Testis (tissue), 5 donors: ENCODE measurements at places on chromosomes 11 and 22. TPM values are rescaled to one million over a fixed set of nuclear protein-coding genes. Genes with fewer than 3 reads are reported as not detected.

- no peak for DNase-seq
- no peaks in the 10 kb centered on the region for H3K36me3 ChIP-seq
- H3K27me3 ChIP-seq: no peaks in the 10 kb centered on the region
- no peaks in the 10 kb centered on the region for H3K4me1 ChIP-seq
- no peak overlapping the region for H3K27ac ChIP-seq
Measured at GRCh38 chr22:47259990-47260389, 497.5 kb downstream of the TBC1D22A start.

GRCh38 chr11:520428-521176 is 13.6 kb upstream of the RNH1 start:
- no peak overlapping the region for H3K27ac ChIP-seq
- no peaks in the 10 kb centered on the region for H3K36me3 ChIP-seq
- no peak overlapping the region for H3K4me3 ChIP-seq
- H3K27me3 ChIP-seq: no peaks in the 10 kb centered on the region

- no peak for DNase-seq
- no peaks in the 10 kb centered on the region for H3K27me3 ChIP-seq
- H3K36me3 ChIP-seq: no peaks in the 10 kb centered on the region
- no peaks in the 10 kb centered on the region for H3K4me1 ChIP-seq
Measured at GRCh38 chr11:64457416-64458010, 98.6 kb downstream of the RPS6KA4 start.

- no peaks in the 10 kb centered on the region for H3K27me3 ChIP-seq
- H3K4me1 ChIP-seq: no peaks in the 10 kb centered on the region
- H3K36me3 ChIP-seq: no peaks in the 10 kb centered on the region
- H3K4me3 ChIP-seq: no peak overlapping the region
- H3K27ac ChIP-seq: no peak overlapping the region
- no peak for DNase-seq
Measured at GRCh38 chr11:106061249-106061784, 15.8 kb downstream of the KBTBD3 start.

GRCh38 chr11:86303257-86303656 is 1.2 kb downstream of the HIKESHI start:
- no peak for DNase-seq
- peaks cover 11% of the 10 kb centered on the region for H3K4me1 ChIP-seq
- no peak overlapping the region for H3K27ac ChIP-seq
- no peak overlapping the region for H3K4me3 ChIP-seq
- no peaks in the 10 kb centered on the region for H3K27me3 ChIP-seq

DNA sequence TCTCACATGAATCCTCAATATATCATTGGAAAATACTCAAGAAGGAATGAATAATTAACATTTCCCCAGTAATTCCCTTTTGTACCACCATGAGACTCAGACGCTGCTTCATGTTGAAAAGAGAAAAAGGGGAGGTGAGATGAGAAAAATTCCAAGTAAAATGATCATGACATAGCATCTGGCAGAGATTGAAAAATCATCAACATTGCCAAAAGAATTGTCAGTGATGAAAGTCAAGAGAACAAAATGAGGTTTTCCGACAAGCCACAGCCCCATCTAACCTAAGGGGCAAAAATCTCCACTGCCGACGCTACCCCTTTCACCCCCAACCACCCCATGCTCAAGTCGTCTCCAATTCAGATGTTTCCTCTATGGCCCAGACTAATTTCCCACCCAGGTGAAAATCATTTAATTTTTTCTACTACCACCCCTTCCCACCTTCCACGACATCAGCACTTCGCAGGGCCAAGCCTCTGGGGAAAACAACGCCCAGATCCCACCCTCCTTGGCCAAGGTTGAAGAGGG is 1.2 kb downstream of the RAB6A start:
- peak overlapping the region; percentile 98 for H3K27ac ChIP-seq
- H3K27me3 ChIP-seq: no peaks in the 10 kb centered on the region
- peak overlapping the region; percentile 82 for H3K4me3 ChIP-seq
- DNase-seq: no peak
- H3K4me1 ChIP-seq: peaks cover 16% of the 10 kb centered on the region

DNA sequence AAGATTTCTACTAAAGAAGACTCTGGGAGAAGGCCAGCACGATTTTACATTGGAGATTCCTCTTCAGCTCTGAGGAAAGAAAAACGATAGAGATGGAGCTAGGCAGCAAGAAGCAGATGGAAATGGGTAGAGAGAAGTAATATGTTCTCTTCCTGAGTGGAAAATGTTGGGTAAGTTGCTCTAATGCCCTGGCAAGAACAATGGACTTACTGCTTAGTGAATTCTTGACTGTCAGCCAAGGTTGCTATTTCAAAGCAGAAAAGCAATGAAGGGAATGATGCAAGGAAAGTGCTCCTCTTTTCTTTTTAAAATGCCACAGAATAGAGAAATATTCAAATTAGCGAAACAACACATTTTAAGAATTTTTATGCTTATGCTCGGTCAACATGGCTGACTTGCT is 38.4 kb upstream of the CWF19L2 start:
- no peak overlapping the region for H3K27ac ChIP-seq
- no peaks in the 10 kb centered on the region for H3K36me3 ChIP-seq
- DNase-seq: no peak
- H3K27me3 ChIP-seq: no peaks in the 10 kb centered on the region
- no peaks in the 10 kb centered on the region for H3K4me1 ChIP-seq
- no peak overlapping the region for H3K4me3 ChIP-seq

- H3K27ac ChIP-seq: no peak overlapping the region
- no peaks in the 10 kb centered on the region for H3K4me1 ChIP-seq
- H3K4me3 ChIP-seq: no peak overlapping the region
- H3K36me3 ChIP-seq: no peaks in the 10 kb centered on the region
- H3K27me3 ChIP-seq: no peaks in the 10 kb centered on the region
Measured at GRCh38 chr11:71235719-71236118, 16.7 kb downstream of the SHANK2 start.

- H3K4me1 ChIP-seq: no peaks in the 10 kb centered on the region
- no peak overlapping the region for H3K27ac ChIP-seq
- no peaks in the 10 kb centered on the region for H3K27me3 ChIP-seq
- H3K4me3 ChIP-seq: no peak overlapping the region
Measured at GRCh38 chr11:20308601-20309000, 54.9 kb upstream of the HTATIP2 start.

DNA sequence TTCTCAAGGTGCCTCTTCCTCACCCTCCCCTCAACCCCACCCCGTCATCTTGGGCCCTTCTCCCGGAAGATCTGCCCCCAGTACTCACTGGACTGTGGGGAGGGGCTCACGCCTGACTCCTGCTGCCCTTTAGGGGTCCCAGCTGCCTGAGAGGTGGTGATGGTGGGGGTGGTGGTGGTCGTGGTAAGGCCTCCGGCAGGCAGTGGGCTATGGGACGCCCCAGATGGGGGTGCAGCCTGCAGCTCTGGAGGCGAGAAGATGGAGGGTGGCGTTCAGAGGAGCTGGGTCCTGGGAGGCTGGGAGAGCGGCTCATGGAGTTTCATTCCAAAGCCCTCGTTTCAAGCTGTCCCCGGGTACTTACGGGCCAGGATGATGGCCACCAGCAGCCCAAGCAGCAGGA is 820 bp downstream of the MFRP start:
- H3K27me3 ChIP-seq: no peaks in the 10 kb centered on the region
- no peak for DNase-seq
- H3K36me3 ChIP-seq: no peaks in the 10 kb centered on the region
- H3K4me3 ChIP-seq: no peak overlapping the region
- H3K4me1 ChIP-seq: peaks cover 6% of the 10 kb centered on the region
- no peak overlapping the region for H3K27ac ChIP-seq

- no peak overlapping the region for H3K27ac ChIP-seq
- H3K27me3 ChIP-seq: no peaks in the 10 kb centered on the region
- H3K4me1 ChIP-seq: no peaks in the 10 kb centered on the region
- H3K4me3 ChIP-seq: no peak overlapping the region
- H3K36me3 ChIP-seq: no peaks in the 10 kb centered on the region
- DNase-seq: no peak
Measured at GRCh38 chr11:22884217-22884616, 23.9 kb upstream of the CCDC179 start.

- no peaks in the 10 kb centered on the region for H3K4me1 ChIP-seq
- no peak overlapping the region for H3K27ac ChIP-seq
- no peak overlapping the region for H3K4me3 ChIP-seq
- no peak for DNase-seq
Measured at GRCh38 chr11:113628912-113629311, 77.2 kb downstream of the TMPRSS5 start.

DNA sequence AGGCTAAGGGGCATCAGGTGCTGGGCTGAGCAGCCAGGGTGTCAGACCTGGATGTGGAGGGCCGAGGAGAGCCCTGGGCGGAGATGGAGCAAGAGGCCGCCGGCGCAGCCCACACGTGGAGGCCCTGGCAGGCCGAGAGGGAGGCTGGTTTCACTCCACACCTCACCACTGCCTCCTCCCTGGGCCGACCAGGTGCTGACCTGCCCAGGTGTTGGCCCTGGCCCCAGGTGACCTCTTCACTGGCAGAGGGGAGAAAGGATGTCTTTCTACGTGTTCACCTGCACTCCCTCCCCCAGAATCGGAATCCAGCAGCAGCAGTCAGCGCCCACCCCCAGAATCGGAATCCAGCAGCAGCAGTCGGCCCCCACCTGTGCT is 781 bp downstream of the ANO9 start:
- no peak overlapping the region for H3K27ac ChIP-seq
- H3K4me3 ChIP-seq: no peak overlapping the region
- peaks cover 16% of the 10 kb centered on the region for H3K4me1 ChIP-seq
- no peaks in the 10 kb centered on the region for H3K27me3 ChIP-seq
- no peak for DNase-seq

GRCh38 chr11:132448334-132448995 is 1078.0 kb downstream of the NTM start:
- no peaks in the 10 kb centered on the region for H3K36me3 ChIP-seq
- H3K27me3 ChIP-seq: no peaks in the 10 kb centered on the region
- H3K4me3 ChIP-seq: no peak overlapping the region
- H3K4me1 ChIP-seq: no peaks in the 10 kb centered on the region
- no peak for DNase-seq
- H3K27ac ChIP-seq: no peak overlapping the region

DNA sequence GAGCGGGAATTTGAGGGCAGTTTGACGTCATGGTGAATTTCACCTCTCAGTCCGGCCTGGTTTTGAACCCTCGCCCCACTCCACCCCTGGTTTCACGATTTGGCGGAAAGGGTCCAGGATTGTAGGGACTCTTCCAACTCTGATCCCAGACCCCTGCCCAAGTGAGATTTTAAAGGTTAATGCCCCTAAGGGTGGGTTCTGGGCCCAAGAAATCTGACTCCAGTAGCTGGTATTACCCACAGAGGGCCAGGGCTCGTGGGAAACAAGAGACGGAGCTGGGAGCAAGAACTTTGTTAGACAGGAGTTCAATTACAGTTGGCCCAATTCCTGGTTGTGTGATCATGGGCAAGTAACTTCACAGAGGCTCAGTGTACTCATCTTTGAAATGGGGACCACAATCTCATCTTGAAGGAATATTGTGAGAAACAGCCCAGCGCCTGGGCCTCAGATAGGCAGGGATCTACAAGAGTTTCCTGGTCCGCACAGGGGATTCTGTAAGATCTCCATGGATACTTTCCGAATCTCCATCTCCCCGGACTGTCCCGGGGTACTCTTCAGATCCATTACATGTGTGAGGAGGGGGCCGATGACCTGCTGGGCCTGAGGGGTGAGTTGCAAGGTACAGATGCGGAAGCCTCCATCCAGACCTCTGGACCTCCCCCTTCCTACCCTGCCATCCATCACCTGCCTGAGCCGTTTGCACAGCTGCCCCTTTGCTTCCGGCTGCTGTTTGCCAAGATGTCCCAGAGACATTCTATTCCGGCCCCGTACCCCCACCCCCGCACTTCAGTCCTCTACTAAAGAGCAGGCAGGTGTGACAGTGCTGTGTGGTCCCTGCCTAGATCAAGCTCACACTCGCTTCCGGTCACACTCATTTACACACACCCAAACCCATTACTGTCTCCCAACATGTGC is 687 bp upstream of the CALCA start:
- H3K4me3 ChIP-seq: no peak overlapping the region
- no peak for DNase-seq
- H3K4me1 ChIP-seq: peaks cover 25% of the 10 kb centered on the region
- no peaks in the 10 kb centered on the region for H3K36me3 ChIP-seq
- no peak overlapping the region for H3K27ac ChIP-seq

GRCh38 chr11:57639321-57640067 is 10.2 kb downstream of the YPEL4 start:
- no peak overlapping the region for H3K27ac ChIP-seq
- H3K36me3 ChIP-seq: no peaks in the 10 kb centered on the region
- DNase-seq: no peak
- H3K27me3 ChIP-seq: no peaks in the 10 kb centered on the region

GRCh38 chr11:70836071-70836470 is 416.3 kb downstream of the SHANK2 start:
- no peaks in the 10 kb centered on the region for H3K27me3 ChIP-seq
- H3K4me3 ChIP-seq: no peak overlapping the region
- no peak overlapping the region for H3K27ac ChIP-seq
- no peaks in the 10 kb centered on the region for H3K4me1 ChIP-seq
- no peak for DNase-seq
- H3K36me3 ChIP-seq: no peaks in the 10 kb centered on the region

- DNase-seq: peak; percentile 57
- H3K4me1 ChIP-seq: no peaks in the 10 kb centered on the region
- H3K36me3 ChIP-seq: no peaks in the 10 kb centered on the region
Measured at GRCh38 chr11:18046116-18046777, at the start of gene TPH1. Gene TPH1 (minus strand): TSS chr11:18046269. CDS start chr11:18040762, 5,507 bp downstream.

DNA sequence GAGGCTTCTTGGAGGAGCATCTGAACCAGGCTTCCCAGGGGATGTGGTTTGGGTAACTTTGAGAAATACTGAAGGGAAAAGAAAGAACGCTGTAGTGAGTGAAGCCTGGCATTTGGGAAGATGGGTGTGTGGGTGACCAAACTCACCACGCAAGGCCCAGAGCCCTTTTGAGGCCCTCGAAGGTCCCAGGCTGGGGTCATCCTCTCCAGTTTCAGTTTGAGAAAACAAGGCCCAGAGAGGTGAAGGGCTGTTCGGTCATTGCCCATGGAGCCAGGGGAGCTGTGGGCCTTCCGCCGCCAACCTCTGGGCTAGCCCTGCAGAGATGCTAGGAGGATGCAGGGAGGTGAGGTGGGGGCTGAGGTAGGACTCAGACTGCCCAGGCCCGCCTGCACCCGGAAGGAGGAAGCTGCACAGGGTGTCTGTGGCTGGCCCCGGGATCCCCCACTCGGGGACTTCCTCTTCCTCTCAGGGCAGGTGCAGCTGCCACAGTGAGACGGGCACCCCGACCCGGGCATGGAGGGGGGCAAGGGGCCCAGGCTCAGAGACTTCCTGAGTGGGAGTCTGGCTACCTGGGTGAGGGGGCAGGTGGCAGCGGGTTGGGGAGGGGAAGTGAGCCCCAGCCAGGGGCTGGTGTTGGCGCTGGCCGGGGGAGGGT is at the start of gene CCDC88B:
Gene CCDC88B, plus strand, starts transcription at position 451 of the 655 bp plus-strand sequence. Its CDS starts 63 bp downstream, at position 514.
- peaks cover 12% of the 10 kb centered on the region for H3K4me1 ChIP-seq
- H3K36me3 ChIP-seq: no peaks in the 10 kb centered on the region
- H3K27me3 ChIP-seq: no peaks in the 10 kb centered on the region
- no peak for DNase-seq
- peak within 1 kb of the TSS; percentile 18 for H3K4me3 ChIP-seq

DNA sequence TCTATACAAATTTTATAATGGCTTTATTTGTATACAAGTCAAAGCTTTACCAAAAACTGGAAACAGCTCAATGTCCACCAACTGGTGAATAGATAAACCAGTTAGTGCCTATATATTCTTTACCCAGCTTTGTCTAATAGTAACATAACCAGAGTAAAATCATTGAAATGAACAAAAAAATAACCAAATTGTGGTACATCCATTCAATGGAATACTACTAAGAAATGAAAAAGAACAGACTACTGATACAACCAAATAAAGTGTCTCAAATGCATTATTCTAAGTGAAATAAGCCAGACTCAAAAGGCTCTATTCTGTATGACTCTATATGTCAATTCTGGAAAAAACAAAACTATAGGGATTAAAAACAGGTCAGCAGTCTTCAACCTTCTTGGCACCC is 40.9 kb upstream of the LDLRAD3 start:
- no peaks in the 10 kb centered on the region for H3K27me3 ChIP-seq
- no peak overlapping the region for H3K4me3 ChIP-seq
- no peak overlapping the region for H3K27ac ChIP-seq

Gene PNPLA5
- not detected for polyA plus RNA-seq

Gene SYT13
- polyA plus RNA-seq: 3.3 TPM

Gene ALX4
- 0.58 TPM for polyA plus RNA-seq

Gene MMP13
- not detected for polyA plus RNA-seq

Gene IL10RA
- polyA plus RNA-seq: 12.8 TPM
